ENCODE measurements at places on chromosomes 6 and 20.
A peak's percentile ranks its signal among the peaks of the same experiment; 100 is the strongest.

DNA sequence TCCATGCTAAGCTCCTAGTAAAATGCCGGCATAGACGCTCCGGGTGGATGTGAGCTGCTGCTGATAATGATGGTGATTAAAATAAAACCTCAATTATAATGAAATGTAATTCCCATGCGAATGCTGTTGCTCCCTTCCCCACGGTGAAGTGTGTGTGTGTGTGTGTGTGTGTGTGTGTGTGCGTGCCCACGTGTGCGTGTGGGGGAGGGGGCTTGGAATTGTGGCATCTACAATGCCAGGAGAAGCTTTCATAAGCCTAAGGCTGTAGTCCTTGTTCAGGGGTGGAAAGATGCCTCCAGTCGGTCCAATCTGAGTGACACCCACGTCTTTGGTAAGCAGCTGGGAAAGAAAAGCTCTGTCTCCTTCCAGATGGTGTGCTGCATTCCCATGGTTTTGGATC, 137.9 kb downstream of the CDH26 start:
- DNase-seq: no peak

GRCh38 chr6:753486-753885, 60.5 kb upstream of the EXOC2 start:
- DNase-seq: no peak

GRCh38 chr6:1335367-1336037, 23.6 kb downstream of the FOXQ1 start:
- peak; percentile 89 for DNase-seq

- no peak for DNase-seq
These were observed 90.5 kb downstream of the SAMD3 start for GRCh38 chr6:130132286-130132701.

DNA sequence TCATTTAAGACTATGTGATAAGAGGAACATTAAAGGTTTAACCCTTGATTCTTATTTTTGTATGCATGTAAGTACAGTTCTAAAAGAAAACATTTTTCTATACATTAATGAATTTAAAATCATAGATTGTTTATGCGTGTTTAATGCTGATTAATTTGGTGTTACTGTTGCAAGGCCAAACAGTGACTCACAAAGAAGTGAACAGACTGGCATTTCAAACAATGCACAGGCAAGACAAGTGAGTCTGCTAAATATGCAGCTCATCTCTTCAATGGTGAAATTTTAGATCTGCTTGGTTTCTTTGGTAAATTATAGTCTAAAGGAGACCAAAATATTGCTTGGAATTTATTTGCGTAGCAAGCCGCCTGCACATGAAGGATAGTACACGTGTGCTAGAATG, 417.4 kb upstream of the SOX4 start:
- no peak for DNase-seq

DNA sequence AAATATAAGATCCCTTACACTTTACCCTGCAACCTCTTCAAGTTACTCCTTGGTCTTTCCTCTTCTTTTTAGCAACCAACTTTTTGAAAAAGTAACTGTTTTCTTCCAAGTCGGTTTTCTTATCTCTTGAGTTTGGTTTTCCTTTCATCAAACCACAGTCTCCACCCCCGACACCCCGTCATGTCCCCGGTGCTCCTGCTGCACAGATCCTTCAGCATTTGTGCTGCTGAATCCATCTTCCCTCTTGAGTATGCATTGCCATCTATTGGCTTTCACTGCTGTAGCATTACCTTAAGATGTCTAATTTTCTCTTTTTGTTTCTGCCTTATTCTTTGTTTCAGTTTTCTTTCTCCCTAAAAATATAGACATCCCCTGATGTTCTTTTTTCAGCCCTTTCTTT, 11.9 kb upstream of the TNFRSF21 start:
- no peak for DNase-seq

DNA sequence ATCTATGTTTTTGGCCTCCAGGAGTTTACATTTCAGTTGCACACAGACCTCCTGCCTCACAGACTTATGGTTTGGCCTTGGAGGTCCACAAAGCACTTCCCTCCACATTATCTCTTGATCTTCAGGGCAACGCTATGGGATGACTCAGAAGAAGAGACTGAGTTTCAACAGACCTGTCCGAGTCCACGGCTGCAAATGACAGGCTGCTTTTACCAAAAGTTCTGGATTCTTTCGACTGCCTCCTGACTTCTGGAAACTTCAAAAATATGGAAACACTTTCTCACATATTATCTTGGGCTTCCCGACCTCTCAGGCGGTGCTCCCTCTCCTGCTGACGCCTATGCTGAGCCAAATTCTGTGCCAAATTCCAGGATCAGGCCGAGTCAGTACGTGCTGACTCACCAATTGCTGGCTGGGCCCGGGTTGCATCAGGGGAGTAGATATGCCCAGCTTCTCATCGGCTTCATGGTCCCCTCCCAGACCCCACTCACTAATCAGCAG, 190.2 kb downstream of the BMP7 start:
- no peak for DNase-seq

DNA sequence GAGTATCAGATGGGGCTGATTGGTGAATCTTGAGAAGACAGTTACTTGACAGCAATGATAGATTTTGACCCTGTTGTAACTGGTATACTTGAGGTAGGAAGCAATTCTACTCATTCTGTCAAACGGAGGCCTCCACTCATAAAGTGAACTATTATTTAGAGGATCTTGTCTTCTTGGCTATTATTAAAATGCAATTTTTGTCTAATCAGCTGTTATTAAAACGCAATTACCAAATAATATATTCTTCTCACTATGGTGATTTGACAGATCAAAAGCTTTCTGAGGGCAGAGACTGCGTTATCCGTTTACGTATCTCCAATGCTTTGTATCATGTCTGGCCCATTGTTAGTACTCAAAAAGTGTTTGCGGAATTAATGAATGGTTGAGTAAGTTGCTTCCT, 120.7 kb downstream of the MACROD2 start:
- DNase-seq: no peak

GRCh38 chr20:11970243-11970836, 52.6 kb downstream of the BTBD3 start:
- no peak for DNase-seq

- DNase-seq: no peak
These were observed 32.4 kb downstream of the VAPB start for GRCh38 chr20:58421497-58421850.

DNA sequence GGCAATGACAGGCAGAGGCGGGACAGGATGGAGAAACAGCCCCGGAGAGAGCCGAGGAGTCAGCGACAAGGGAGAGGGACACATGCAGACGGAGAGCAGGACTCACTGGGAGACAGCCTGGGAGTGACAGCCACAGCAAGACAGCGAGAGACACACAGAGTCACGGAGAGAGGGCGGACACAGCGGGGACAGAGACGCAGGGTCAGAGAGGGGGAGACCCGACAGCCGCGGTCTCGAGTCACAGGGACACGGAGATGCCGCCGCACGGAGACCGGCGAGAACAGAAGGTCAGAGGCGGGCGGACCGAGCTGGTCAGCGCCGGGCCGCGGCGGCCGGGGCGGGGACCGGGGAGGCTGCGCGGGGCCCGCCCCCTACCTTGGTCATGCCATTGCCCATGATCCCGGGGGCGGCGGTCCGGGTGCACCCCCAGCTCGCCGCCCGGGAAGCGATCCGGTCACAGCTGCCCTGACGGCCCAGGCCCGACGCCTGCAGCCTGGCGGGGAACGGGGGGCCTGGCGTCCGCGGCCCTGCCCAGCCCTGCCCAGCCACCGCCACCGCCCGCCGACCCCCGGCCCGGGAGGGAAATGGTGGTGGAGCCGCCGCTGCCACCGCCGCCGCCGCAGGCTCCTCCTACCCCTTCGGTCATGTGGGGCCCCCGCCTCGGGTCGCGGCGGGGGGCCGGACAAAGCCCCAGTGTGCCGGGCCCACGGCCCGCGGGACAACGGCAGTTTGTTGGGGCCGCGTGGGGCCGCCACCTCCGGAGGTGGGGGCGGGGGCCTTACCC, at the start of the genes DUSP15 and TTLL9:
TSS of gene DUSP15 (minus strand) at position 586 of the 784 bp plus-strand sequence. CDS start at position 396, 190 bp downstream.
TSS of gene TTLL9 (plus strand) at position 693 of the 784 bp plus-strand sequence. CDS start 493 bp downstream, outside the sequence.
- peak; percentile 51 for DNase-seq

DNA sequence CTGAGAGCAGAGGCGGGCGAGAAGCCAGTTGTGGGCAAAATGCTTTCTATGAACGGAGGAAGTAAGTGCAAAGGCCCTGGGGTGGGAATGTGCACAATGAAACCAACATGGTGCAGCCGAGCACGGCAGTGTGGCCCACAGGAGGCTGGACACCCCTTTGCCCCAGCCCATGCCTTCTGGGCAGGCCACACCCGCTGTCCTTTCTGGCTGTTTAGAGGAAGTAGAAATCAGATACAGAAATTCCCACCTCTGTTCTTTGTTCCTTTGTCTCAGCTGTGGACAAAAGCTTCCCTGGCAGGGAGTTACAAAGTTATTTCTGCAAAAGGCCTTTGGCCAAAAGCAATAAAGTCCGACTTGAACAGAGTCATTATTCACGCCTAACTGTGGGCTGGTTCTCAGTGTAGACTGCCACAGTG, 11.9 kb downstream of the SULF2 start:
- no peak for DNase-seq

GRCh38 chr6:66717801-66718200, 1010.8 kb upstream of the EYS start:
- no peak for DNase-seq

DNA sequence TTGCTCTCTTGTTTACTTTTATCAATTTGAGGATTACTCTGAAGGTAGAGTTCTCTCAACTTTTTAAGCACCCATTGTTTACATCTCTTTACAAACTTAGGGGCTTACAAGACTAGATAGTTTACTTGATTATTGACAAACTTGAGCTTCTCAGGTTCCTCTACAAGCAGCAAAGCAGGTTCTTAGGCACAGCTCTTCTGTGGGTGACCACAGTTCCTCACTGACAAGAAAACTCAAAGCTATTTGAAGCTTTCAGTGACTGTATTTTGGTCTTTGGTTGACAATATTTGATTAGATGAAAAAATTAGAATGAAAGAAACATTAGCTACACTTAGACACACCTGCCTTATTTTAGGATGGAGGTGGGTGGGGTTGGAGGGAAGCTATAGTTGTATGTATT, 327.3 kb upstream of the RUNX2 start:
- DNase-seq: no peak

DNA sequence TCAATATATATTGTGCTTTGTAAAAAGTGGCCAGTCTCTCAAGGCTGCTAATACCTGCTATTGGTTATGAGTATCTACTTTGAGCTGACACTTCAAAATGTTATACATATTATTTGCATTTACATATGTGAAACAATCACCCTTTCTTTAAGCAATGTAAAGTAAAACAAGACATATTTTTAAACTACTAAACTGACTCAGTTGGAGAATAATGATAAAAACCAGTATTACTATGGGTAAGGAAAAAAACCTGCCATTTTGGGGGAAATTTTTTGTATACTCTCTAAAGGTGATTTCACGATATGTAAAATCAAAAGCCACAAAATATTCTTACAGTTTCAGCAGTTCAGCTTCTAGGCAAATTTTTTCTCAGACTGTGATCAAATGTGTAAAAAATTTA, 232.3 kb downstream of the PRL start:
- DNase-seq: no peak

All from right lung (tissue), 10 donors.